ENCODE measurements at places on chromosomes 16 and 17.

GRCh38 chr17:80982426-80982974 lies 9.1 kb upstream of the CHMP6 start:
- no peak for DNase-seq

GRCh38 chr16:11229906-11230305 lies 26.1 kb downstream of the SOCS1 start:
- no peak for DNase-seq

DNA sequence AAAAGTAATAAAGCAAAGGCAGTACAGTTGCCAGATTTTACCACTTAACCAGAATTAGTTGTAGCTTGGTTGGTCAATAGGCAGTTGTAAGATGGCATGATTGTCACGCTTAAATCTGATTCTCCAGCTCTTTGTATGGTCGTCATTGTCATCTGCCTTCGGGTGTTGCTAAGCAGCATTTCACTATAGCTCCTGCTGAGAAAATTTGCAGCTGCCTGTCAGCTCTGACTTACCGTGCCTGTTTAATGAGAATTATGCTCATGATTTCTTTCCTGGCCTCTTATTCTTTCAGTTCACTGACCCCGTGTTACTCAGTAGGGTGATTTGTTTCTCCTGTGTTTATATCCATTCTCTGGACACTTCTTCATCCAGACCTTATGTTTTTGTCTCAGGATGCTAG lies 66.7 kb downstream of the TANGO6 start:
- no peak for DNase-seq

- DNase-seq = peak; percentile 31
Observed at GRCh38 chr17:49334744-49335512, 27.1 kb downstream of the ZNF652 start.

DNA sequence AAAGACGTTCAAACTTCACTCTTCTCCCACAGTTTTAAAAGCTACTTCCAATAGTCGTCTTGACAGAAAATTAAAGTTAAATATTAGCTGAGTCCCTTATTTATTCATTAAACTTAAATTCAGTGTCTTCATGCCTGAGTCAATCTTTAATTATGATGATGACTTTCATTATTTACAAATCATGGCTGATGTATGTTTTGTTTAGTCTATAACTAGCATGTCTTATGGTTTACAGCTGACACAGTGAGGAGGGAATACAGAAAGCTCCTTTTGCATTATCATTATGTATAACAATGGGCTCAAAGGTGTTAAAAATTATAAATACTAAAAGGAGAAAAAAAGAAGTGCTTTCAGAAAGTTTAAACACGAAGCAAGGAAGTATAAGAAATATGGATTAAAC lies 1333.1 kb downstream of the CDH8 start:
- DNase-seq = no peak

DNA sequence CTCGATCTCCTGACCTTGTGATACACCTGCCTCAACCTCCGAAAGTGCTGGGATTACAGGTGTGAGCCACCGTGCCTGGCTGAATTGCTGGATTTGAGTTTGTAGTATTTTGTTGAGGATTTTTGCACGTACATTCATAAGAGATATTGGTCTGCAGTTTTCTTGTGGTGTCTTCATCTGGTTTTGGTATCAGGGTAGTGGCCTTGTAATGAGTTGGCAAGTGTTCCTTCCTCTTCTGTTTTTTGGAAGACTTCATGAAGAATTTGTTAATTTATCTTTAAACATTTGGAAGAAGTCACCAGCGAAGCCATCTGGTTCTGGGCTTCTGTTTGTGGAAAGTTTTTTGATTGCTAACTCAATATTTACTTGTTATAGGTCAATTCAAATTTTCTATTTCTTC lies 26.9 kb downstream of the SPNS3 start:
- DNase-seq = no peak

DNA sequence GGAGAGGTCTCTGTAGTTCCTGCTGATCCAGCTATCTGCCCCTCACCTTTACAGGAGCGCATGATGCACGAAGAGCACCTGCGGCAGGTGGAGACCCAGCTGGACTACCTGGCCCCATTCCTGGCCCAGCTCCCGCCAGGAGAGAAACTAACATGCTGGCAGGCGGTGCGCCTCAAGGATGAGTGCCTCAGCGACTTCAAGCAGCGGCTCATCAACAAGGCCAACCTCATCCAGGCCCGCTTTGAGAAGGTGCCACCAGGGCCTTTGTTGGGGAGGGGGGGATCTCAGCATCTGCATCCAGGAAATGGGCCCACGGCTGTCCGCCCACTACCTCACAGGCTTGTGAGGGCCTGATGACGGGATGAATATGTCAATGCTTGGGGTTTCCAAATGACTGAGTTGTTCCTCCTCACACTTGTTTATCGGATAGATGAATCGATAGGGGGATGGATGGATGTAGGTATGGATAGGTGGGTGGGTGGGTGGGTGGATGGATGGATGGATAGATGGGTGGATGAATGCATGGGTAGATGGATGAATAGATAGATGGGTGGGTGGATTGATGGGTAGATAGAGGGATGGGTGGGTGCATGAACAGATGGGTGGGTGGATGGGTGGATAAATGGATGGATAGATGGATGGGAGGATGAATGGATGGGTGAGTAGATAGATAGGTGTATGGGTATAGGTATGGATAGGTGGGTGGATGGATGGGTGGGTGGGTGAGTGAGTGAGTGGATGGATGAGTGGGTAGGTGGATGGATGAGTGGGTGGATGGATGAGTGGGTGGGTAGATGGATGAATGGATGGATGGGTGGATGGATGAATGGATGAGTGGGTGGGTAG lies 7.0 kb upstream of the KATNB1 start:
- no peak for DNase-seq

- no peak for DNase-seq
Observed at GRCh38 chr16:2529061-2529931, 1.9 kb downstream of the CEMP1 start.

DNA sequence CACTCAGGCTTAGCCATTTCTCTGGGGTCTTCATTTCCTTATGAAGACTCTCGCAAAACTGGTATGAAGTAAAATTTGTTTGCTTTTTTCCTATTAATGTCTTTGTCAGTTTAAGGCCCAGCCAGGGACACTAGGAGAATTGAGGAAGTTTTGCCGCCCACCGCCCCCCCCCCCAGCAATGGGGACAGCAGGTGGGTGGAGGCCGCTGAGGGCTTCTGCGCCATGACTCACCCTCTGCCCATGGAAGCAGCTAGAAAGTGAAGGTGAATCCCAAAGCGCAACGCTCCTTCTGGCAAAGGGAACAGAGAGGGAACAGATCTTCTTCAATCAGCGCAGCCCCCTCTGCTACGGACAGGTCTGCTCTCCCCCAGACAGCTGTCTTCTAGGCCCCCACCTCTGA lies 49.7 kb downstream of the MARF1 start:
- no peak for DNase-seq

DNA sequence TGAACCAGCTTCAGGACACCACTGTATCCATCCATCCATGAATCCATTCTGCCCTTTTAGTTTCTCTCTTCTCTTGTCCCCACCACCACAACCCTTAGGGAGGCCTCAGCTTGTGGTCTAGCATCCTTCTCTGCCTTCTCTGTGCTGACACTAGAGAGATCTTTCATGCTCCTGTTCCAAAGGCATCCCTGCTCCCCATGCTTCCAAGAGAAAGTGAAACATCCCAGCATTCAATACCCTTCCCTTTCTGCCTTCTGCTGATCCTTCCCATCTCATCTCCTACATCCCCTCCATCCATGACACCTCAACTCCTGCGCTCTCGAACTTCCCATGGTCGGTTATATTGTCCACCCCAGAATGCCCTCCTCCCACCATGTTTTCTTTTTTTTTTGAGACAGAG lies 10.0 kb downstream of the RAPGEFL1 start:
- DNase-seq = no peak

GRCh38 chr17:19590451-19590850 lies 56.8 kb downstream of the SLC47A1 start:
- no peak for DNase-seq

- no peak for DNase-seq
Observed at GRCh38 chr16:30340621-30341020, 14.5 kb downstream of the CD2BP2 start.

- DNase-seq = no peak
Observed at GRCh38 chr16:6726621-6727020, 606.0 kb upstream of the RBFOX1 start.

All from fibroblast of lung (primary cell).